CD4-positive, alpha-beta memory T cell (primary cell): ENCODE measurements at places on chromosomes 3 and 15.

GRCh38 chr15:68528626-68529290 lies 50.0 kb upstream of the CORO2B start:
- no peaks in the 10 kb centered on the region for H3K36me3 ChIP-seq
- peaks cover 3% of the 10 kb centered on the region for H3K27me3 ChIP-seq
- peaks cover 10% of the 10 kb centered on the region for H3K4me1 ChIP-seq
- no peak overlapping the region for H3K4me3 ChIP-seq

GRCh38 chr3:171898192-171898591 lies 55.0 kb downstream of the TMEM212 start:
- H3K27ac ChIP-seq: no peak overlapping the region
- no peak overlapping the region for H3K4me3 ChIP-seq
- no peaks in the 10 kb centered on the region for H3K4me1 ChIP-seq
- DNase-seq: no peak
- H3K36me3 ChIP-seq: no peaks in the 10 kb centered on the region
- H3K27me3 ChIP-seq: no peaks in the 10 kb centered on the region

GRCh38 chr3:131109156-131109555 lies 82.5 kb downstream of the NEK11 start:
- H3K27me3 ChIP-seq: no peaks in the 10 kb centered on the region
- H3K27ac ChIP-seq: no peak overlapping the region
- H3K36me3 ChIP-seq: no peaks in the 10 kb centered on the region
- DNase-seq: no peak
- H3K4me1 ChIP-seq: no peaks in the 10 kb centered on the region

DNA sequence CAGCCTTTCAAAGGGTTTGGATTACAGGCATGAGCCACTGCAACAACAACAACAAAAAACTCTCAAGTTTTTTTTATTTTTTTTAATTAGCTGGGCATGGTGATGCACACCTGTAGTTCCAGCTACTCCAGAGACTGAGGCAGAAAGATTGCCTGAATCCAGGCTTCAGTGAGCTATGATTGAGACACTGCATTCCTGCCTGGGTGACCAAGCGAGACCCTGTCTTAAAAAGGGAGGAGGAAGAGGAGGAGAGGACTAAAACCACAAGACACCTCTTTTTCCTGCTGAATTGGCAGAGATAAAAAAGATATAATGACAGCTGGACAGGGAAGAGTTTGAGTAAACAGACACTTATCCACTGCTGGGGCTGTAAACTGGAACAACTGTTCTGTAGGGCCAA lies 22.7 kb upstream of the CHRNB4 start:
- no peaks in the 10 kb centered on the region for H3K4me1 ChIP-seq
- no peak for DNase-seq
- no peaks in the 10 kb centered on the region for H3K27me3 ChIP-seq
- no peak overlapping the region for H3K27ac ChIP-seq

GRCh38 chr3:123246866-123247265 lies 45.1 kb downstream of the SEC22A start:
- no peaks in the 10 kb centered on the region for H3K4me1 ChIP-seq
- no peak overlapping the region for H3K27ac ChIP-seq

- no peaks in the 10 kb centered on the region for H3K36me3 ChIP-seq
- no peak overlapping the region for H3K4me3 ChIP-seq
- no peaks in the 10 kb centered on the region for H3K27me3 ChIP-seq
- H3K4me1 ChIP-seq: peaks cover 52% of the 10 kb centered on the region
- DNase-seq: no peak
- H3K27ac ChIP-seq: no peak overlapping the region
Measured at GRCh38 chr15:91426412-91426811, 326.4 kb downstream of the SV2B start.

GRCh38 chr3:31132132-31132769 lies 237.8 kb upstream of the GADL1 start:
- no peaks in the 10 kb centered on the region for H3K36me3 ChIP-seq
- H3K27me3 ChIP-seq: no peaks in the 10 kb centered on the region
- H3K4me3 ChIP-seq: no peak overlapping the region
- H3K27ac ChIP-seq: no peak overlapping the region
- DNase-seq: peak; percentile 41

- H3K27me3 ChIP-seq: no peaks in the 10 kb centered on the region
- no peak overlapping the region for H3K27ac ChIP-seq
- H3K4me3 ChIP-seq: no peak overlapping the region
- DNase-seq: no peak
Measured at GRCh38 chr3:108383306-108383705, 87.0 kb downstream of the HHLA2 start.

- H3K27me3 ChIP-seq: no peaks in the 10 kb centered on the region
- DNase-seq: no peak
- peaks cover 5% of the 10 kb centered on the region for H3K4me1 ChIP-seq
- H3K27ac ChIP-seq: no peak overlapping the region
- H3K36me3 ChIP-seq: no peaks in the 10 kb centered on the region
- H3K4me3 ChIP-seq: no peak overlapping the region
Measured at GRCh38 chr15:92651877-92652575, 3.5 kb downstream of the FAM174B start.

DNA sequence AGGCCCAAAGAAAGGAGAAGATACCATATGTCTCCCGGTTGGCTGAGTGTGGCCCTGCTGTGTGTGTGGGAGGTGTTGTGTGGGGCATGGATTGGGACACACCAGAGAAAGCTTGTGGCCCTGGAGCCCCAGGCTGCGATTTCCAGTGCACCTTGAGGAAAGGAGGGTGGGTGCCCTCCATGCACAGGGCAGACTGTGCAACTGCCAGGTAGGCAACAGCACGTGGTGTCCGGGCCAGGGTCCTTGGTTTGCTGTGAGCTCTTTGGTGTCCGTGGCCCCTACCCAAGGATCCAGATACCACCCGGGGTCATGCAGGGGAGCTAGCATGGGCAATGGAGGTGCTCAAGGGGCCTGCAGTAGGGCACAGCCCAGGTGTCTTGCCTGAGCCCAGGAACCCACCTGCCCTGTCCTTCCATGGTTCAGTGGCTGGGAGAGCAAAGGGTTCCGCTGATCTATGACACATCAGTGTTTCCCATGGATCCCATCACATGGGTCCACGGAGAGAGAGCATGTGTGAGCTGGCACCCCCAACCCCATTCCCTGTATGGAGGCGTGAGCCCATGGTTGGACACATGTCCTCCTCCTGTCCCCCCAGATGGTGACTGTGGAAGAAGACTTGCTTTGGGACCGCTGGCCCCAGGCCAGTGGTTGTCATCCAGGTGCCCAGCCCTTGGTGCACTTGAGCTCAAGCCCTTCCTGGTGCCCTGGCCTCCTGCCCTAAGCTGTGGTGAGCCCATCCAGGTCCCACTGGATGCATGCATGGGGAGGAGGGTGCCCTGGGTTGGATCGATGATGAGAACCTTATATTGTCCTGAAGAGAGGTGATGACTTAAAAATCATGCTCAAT lies 223.4 kb downstream of the SNRPN start:
- DNase-seq: no peak
- H3K4me1 ChIP-seq: no peaks in the 10 kb centered on the region
- H3K27me3 ChIP-seq: no peaks in the 10 kb centered on the region
- H3K4me3 ChIP-seq: no peak overlapping the region
- H3K36me3 ChIP-seq: no peaks in the 10 kb centered on the region

GRCh38 chr3:132090921-132091320 lies 56.1 kb upstream of the CPNE4 start:
- no peaks in the 10 kb centered on the region for H3K27me3 ChIP-seq
- no peak overlapping the region for H3K27ac ChIP-seq
- H3K4me1 ChIP-seq: no peaks in the 10 kb centered on the region
- no peak for DNase-seq
- H3K4me3 ChIP-seq: no peak overlapping the region

DNA sequence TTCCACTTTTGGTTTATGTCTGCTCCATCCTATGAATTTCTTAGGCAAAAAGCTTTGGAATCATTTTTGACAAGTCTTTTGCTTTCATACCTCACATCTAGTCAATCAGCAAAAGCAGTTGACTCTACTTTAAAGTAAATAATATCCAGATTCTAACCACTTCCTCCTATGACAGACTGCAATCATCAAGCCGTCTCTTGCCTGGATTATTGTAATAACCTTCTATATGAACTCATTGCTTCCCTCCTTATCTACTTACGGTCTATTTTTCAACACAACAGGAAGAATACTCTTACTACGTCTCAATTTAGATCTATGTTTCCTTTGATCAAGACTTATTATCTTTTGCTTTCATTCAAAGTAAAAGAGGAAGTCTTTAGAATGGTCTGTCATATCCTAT lies 20.7 kb downstream of the CLDN1 start:
- H3K27me3 ChIP-seq: no peaks in the 10 kb centered on the region
- H3K4me1 ChIP-seq: peaks cover 4% of the 10 kb centered on the region
- no peaks in the 10 kb centered on the region for H3K36me3 ChIP-seq
- no peak overlapping the region for H3K4me3 ChIP-seq
- peak; percentile 15 for DNase-seq
- no peak overlapping the region for H3K27ac ChIP-seq

DNA sequence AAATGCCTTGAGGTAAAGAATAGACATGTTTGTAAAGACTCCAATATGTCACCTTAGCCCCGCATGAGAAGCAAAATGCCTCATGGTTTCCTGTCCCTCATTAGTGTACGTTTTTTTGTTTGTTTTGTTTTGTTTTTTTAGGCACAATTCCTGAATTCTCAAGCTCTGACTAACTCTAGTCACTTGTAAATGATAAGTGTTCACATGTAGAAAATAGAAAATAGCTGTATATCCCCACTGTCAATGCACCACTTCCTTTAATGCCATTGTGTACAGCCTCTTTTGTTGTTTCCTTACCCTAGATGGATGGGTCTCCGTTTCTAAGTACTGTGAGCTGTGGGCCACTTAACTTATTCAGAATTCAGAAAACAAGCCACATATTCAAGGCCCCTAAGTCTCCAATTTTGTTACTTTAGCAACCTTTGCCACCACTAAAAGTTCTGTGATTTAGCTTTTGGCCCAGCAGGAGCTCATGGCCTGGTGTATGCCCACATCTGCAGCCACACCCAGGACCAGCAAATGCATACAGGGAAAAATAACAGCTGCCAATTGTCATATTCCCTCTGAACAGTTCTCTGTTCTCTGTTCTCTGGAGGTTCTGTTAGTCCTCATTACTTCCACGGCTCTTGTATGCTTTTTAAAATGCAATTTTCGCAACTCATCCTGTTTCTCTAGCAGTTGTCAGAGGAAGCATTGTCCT lies 655.5 kb downstream of the GBE1 start:
- H3K27me3 ChIP-seq: no peaks in the 10 kb centered on the region
- DNase-seq: no peak
- H3K4me1 ChIP-seq: no peaks in the 10 kb centered on the region
- no peak overlapping the region for H3K4me3 ChIP-seq

DNA sequence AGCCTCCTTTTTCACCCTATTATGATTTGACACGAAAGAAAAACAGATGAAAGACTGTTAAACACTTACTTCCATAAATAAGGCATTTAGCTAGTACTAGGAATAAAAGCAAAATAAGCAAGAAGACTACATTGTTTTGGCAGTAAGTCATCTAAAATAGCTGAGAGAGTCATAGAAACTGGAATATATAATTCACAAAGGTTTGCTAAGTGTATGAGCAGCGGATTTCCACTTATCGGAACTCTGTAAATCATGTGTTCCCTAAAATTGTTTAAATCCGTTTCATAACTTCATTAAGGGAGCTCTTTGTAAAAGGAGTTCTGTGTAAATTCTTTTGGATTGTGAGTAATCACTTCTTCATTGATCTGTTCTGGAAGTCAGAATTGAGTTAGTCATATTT lies 202.5 kb upstream of the CBLB start:
- no peaks in the 10 kb centered on the region for H3K4me1 ChIP-seq
- no peak overlapping the region for H3K4me3 ChIP-seq
- DNase-seq: no peak
- H3K36me3 ChIP-seq: no peaks in the 10 kb centered on the region
- no peaks in the 10 kb centered on the region for H3K27me3 ChIP-seq

DNA sequence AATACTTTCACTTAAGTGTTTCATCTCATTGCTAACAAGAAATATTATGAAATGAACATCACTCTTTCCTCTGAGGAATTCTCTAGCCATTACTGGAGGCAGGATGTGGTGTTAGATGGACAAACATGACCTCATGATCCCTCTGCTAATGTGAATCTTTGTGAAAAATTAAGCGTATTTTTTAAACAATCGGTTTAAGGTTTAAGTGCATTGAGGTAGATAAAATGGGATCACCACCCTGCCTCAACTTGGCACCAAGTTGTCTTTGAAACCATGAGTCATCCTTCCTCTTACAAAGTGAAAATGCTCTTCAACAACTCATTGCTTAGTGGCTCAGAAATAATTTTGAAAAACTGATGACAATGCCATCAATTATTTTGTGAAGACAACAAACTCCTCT lies 76.0 kb upstream of the DCBLD2 start:
- H3K27me3 ChIP-seq: no peaks in the 10 kb centered on the region
- H3K4me1 ChIP-seq: no peaks in the 10 kb centered on the region

DNA sequence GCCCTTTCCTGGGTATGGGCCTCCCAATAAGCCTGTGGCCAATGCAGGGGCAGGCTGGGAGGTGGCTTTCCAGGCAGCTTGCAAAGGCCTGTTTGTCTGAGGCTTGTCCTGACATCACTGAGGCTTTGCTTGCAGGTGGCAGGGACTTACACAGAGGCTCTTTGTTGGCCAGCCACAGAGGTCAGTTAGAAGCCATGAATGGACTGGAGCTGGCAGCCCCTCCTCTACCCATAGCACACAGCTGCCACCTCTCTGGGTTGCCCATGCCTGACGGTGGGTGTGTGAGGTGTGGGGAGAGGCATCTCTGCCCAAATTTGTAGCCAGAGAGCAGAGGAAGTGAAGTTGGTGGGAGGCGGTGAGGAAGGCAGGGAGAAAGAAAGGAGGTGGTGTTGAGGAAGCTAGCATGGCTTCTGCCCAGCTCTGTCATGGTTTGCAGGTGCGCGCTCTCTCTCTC lies 17.1 kb downstream of the LIMD1 start:
- no peak for DNase-seq
- H3K27me3 ChIP-seq: no peaks in the 10 kb centered on the region
- no peak overlapping the region for H3K4me3 ChIP-seq
- H3K27ac ChIP-seq: no peak overlapping the region
- H3K4me1 ChIP-seq: peaks cover 13% of the 10 kb centered on the region

DNA sequence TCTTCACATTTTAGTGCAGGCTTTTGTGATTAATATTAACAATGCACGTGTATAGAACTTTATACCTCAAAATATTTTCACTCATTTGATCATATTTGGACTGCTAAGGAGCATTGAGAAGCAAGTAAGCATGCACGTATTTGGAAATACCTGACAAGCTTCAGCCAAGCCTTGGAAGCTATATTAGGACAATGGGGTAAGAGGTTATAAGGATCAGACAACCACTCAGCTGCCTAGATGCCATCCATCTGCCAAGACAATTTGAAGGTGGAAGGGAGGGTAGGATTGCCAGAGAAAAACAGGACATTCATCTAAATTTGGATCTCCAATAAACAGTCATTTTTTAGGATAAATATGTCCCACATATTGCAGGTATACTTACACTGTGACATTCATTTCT lies 394.9 kb upstream of the CFAP20DC start:
- H3K27ac ChIP-seq: no peak overlapping the region
- H3K36me3 ChIP-seq: no peaks in the 10 kb centered on the region
- no peak for DNase-seq
- peaks cover 49% of the 10 kb centered on the region for H3K4me1 ChIP-seq

DNA sequence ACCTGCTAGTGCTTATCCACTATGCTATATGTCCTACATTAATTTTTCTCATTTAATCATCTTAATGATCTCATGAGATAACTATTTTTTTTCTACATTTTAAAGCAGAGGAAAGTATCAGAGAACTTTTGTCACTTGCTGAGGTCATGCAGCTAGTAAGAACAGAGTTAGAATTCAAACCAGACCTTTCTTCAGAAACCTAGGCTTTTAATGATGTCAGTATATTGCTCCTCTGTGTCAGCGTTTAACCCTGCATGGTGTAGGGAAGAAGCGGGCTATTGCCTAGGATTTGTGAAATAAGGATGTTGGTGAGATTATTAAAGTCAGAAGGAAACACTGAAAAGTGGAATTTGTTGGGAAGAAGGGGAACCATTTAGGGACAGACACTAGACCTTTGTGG lies 121.2 kb downstream of the AKAP13 start:
- DNase-seq: no peak
- no peaks in the 10 kb centered on the region for H3K36me3 ChIP-seq
- H3K4me3 ChIP-seq: no peak overlapping the region
- H3K4me1 ChIP-seq: peaks cover 76% of the 10 kb centered on the region
- peak overlapping the region; percentile 8 for H3K27ac ChIP-seq
